Activated T-cell treated with anti-CD3 and anti-CD28 coated beads, Interleukin-2, amount 50 U/mL, for 1 hour (primary cell): ENCODE measurements at places on chromosomes 12 and 14.

- no peak for DNase-seq
These were observed 1435.9 kb upstream of the TMEM132C start for GRCh38 chr12:126830778-126831680.

DNA sequence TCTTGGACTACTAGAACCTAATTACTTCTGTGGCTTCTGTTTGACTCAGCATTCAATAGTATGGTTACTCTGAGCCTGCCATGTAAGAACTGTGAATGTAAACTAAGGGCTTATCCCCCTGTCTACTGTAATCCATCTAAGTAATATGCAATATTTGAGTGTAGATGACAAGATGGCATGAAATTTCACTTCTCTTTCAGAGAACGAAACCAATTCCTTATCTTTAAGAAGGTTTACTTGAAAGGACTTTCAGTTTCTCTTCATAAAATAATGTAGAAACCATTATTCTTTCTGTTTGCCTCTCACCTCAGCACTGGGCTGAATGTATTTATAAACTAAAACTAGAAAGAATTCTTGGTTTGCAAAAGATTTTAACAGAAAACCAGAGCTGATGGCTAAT lies 60.4 kb upstream of the ARID2 start:
- no peak for DNase-seq

DNA sequence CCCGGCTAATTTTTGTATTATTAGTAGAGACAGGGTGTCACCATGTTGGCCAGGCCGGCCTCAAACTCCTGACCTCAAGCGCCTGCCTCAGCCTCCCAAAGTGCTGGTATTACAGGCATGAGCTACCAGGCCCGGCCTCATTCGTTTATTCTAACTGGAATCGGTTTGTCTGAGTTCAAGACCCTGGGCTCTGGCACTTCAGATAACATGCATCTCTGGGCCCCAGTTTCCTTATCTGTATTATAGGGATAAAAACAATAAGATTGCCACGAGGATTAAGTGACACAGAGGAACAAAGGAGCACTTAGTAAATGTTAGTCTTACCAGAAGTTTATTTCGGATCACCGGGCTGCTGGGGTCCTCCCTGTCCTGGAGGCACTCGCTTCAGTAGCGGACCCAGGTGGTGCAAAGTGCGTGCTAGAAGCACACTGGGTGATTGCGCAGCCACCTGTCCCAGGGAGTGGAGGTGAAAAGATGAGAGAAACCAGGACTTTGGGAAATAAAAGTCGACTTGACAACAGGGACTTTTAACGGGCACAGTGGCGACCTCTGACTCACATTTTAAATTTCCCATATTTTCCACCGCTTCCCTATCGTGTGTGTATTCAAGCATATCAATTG lies 37.5 kb downstream of the ACACB start:
- peak; percentile 31 for DNase-seq

DNA sequence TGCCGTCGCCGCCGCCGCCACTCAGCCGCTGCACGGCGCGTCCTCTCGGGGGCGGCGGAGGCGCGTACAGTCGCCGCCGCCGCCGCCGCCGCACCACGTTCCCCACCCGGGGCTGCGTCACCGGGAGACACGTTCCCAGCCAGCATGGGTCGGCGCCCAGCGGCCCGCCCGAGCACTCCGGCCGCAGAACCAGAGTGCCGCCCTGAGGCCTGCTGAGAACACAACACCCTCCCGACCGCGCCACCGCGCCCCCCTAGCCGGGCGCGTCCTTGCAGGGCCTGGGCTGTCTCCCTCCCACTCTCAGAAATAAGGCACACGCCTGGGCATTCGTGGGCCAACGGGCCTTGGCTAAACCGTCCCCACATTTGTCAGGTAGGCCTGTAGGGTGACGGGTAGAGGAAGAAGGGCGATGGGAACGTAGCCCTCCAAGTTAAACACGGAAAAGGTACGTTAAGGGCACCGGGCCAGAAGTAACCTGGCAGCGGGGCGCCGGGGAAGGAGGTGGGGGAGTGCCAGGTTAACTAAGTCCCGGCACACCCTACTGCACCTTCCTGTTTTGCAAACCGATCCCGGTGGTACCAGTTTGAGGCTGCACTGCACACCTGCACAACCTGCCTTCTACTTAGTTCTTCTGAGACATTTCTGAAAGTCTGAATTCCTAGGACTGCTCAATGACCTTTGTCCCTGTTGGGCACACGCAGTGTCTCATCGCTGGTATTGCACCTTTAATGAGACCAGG lies at the start of gene MAP4K5:
TSS of gene MAP4K5 (minus strand) at position 68 of the 739 bp plus-strand sequence. CDS start 520 bp downstream, outside the sequence.
- peak; percentile 90 for DNase-seq

DNA sequence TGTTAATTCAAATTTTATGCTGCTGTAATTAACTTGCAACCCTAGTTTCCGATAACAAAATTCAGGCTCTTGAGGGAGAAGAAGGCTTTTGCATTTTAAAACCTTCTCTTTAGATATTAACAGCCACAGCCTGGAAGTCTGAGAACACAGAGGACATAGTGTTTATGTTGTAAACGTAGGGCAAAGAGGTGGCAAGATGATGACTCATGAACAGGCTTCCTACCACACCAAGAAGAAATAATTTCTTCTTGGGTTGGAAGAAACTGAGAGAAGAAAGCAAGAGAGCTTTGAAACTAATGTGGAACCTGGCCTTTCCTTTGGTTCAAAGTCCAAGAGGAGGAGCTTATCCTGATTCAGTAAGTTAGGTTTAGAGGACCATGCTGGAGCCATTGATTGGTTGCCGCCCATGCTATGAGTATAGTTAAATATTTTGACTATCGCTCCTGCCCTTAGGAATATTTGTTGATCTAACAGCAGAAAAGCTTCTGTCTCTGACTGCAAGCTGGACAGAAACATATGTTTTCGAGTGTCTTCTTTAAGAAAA lies 31.8 kb downstream of the CCDC198 start:
- no peak for DNase-seq

GRCh38 chr12:123748161-123748560 lies 13.9 kb upstream of the DNAH10 start:
- no peak for DNase-seq

DNA sequence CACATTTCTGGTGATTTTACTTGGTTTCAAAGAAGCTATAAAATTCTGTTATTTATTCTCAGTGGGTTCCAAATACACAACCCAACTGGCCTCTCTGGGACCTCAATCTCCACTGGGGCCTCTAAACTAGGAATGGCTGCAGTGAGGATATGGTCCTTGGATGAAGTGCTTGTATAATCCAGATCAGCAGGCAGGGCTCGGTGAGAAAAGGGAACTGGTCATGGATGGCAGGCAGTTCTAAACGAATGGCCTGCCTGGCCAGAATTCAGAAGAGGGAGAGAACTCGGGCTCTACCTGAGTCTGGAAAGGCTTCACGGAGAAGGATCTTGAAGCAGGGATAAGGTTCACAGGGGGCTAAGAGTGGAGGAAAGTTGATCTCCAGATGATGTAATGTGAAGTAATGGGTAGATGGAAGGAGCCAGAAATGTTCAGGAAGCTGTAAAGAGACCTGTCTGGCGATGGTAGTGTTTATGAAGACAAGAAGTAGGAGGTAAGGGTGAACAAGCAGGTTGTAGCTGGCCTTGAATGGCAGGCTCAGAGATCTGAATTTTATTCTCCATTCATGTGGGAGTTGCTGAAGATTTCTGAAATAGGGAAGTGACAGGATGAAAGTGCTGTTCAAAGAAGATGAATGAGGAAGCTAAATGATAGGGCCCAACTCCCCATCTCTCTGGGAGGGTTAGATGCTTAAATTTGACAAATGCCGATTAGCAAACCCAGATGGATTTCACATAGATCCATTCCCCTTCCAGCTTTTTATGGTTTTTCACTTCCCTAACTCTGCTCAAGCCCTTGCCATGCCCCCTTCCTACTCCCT lies 31.5 kb upstream of the ANO6 start:
- no peak for DNase-seq

GRCh38 chr14:97077687-97078086 lies 280.5 kb downstream of the VRK1 start:
- DNase-seq: no peak

GRCh38 chr14:76946753-76947077 lies 81.8 kb downstream of the IRF2BPL start:
- DNase-seq: no peak

DNA sequence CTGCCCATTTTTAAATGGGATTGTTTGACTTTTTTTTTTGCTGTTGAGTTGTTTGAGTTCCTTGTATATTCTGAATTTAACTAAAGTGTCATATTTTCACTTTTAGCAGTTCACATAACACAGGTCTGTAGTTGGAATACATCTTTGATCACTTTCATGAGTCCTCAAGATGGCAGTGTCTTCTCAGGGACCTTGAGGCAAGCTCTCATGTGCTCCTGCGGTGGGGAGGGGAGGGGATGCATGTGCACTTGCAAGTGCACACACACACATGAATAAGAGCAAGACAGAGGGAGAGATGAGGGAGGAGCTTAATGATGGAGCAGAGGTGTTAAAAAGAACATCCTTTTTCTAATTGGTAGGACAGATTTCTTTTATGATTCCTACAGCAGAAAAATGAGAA lies 291.4 kb upstream of the OR4E1 start:
- peak; percentile 28 for DNase-seq

- no peak for DNase-seq
These were observed 106.4 kb downstream of the EFCAB11 start for GRCh38 chr14:89848165-89848564.

DNA sequence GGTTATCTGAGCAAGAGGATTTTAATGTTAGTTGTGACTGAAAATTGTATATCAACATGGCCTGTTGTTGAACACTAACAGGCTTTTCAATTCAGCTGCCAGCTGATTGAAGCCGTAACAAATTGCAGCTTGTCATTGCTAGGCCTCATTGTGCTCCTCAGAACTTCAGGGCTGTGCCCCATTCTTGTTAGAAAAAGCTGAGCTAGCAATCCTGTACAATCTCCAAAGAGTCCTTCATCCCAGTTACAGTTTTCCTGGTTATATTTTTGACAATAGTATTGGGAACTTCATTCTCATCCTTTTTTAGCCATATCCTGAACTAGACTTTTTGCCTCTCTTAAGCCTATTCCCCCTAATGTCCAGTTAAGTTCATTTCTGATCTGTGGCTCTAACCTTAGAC lies 564.1 kb upstream of the ATXN7L3B start:
- no peak for DNase-seq

- DNase-seq: no peak
These were observed 72.1 kb downstream of the PDE3A start for GRCh38 chr12:20440408-20440807.

DNA sequence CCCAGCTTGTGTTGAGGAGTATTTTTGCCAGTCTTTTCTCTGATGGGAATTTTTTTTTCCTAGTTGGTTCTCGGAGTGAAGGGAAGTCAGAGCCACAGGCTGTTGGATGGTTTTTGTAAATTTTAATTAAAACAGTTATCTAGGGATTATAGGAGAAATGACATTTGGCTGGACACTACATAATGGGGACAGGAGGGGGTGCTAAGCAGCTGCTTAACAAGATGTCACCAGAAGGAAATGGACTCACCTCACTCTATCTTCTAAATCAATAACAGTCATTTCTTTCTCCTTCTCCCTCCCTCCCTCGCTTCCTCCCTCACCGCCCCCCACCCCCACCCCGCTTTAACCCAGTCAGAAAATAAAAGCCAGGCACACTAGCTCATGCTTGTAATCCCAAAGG lies 93.4 kb upstream of the TMEM233 start:
- DNase-seq: no peak

GRCh38 chr12:79776111-79776510 lies 85.3 kb upstream of the PAWR start:
- DNase-seq: no peak

GRCh38 chr14:90140956-90141316 lies 79.1 kb downstream of the KCNK13 start:
- DNase-seq: no peak

DNA sequence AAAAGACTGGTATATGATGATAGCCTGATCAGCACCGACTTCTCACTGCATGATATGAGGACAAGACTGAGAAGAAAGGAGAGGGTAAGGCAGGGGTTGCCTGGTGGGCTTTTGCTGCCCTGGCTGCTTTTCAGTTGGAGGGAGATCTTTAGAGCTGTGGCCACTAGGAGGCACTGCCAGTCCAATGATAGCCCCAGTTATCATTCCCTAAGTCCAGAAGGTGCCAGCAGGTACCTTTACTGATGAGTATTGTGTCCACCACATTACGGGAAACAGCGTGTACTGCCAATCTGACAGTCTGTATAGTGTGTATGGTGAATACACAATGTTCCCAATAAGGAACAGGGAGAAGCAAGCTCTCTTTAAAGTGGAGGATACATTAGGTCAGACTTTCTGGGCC lies 55.8 kb upstream of the CCDC175 start:
- no peak for DNase-seq

DNA sequence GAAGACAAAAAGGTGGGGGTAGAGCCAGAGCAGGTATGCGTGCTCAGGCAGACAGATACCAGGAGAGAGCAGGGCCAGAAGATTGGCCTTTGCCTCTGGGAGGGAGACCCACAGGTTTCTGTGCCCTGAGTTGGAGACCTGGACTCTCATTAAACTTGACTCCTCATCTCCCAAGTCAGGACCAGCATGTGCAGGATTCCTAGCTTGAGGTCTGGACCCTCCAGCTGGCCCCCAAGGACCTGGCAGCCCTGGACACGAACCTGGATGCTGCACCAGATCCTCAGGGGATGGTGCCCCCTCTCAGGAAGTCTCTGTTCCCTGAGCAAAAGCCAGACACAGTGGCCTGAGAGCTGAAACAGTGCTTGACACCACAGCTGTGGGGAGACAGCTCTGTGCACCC lies 10.5 kb upstream of the KRT73 start:
- DNase-seq: no peak

- DNase-seq: no peak
These were observed 194.7 kb upstream of the FAR2 start for GRCh38 chr12:28954333-28954732.

- DNase-seq: no peak
These were observed 2.6 kb upstream of the JAG2 start for GRCh38 chr14:105171004-105171673.

DNA sequence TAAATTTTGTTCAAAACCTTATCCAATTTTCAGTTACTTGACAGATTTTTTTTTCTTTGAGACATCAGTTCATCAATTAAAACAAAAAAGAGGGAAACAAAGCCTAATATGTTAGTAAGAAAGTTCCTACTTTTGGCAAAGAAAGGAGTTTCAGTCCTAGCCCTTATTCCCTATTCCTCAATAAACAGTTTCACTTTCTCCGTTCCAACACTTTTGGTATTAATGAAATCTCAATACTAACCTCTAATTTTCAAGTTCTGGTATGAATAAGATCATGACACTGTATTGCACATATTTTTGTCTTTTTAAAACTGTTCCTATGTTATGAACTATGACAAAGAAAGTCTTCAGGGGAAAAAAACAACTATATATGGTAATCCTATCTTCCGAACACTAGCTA lies 48.4 kb downstream of the RPS6KA5 start:
- DNase-seq: no peak

- DNase-seq: no peak
These were observed 222.0 kb downstream of the ANO2 start for GRCh38 chr12:5723071-5723470.

DNA sequence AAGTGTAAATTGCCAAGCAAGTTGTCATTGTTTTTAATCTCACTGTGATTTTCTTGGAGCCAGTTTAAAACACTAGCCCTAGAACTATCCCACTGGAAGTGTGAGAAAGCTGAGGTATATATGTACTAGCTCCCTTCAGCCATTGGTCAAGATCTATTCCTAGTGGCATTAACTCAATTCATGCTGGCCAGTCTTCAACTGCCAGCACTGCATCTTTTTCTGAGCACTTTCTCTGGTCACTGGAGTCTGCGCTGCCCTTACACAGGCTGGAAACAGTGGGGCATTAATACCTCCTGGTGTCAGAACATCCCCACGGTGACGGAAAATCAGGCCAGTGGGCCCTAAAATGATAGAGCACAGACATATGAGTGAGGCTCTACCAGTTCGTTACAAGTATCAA lies 4.0 kb upstream of the NOVA1 start:
- DNase-seq: no peak
